ENCODE measurements at places on chromosomes 3 and 15. TPM values are rescaled to one million over a fixed set of nuclear protein-coding genes. Genes with fewer than 3 reads are reported as not detected.
A peak's percentile ranks its signal among the peaks of the same experiment; 100 is the strongest.

- DNase-seq: no peak
These were observed 348.2 kb downstream of the GRM7 start for GRCh38 chr3:7209098-7209497.

- DNase-seq: no peak
These were observed 21.6 kb upstream of the RGMA start for GRCh38 chr15:93110502-93111040.

DNA sequence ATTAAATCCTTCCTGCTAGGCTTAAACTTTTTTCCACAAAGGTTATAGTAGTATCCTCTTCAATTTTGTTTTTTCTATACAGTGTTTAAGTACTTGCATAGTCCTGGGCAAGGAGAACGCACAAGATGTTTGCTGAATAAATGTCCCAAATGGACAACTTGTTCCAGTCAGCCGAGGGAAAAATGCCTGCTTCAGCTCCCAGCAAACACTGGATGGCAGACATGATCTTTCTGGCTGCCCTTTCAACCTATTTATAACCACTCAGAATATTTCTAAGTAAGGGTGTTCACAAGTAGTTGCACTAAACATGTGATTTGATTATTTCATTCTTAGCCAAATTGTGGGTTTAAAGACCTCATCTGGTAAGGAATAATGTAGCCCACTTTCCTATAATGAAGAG is 29.8 kb downstream of the GNB4 start:
- DNase-seq: peak; percentile 36

DNA sequence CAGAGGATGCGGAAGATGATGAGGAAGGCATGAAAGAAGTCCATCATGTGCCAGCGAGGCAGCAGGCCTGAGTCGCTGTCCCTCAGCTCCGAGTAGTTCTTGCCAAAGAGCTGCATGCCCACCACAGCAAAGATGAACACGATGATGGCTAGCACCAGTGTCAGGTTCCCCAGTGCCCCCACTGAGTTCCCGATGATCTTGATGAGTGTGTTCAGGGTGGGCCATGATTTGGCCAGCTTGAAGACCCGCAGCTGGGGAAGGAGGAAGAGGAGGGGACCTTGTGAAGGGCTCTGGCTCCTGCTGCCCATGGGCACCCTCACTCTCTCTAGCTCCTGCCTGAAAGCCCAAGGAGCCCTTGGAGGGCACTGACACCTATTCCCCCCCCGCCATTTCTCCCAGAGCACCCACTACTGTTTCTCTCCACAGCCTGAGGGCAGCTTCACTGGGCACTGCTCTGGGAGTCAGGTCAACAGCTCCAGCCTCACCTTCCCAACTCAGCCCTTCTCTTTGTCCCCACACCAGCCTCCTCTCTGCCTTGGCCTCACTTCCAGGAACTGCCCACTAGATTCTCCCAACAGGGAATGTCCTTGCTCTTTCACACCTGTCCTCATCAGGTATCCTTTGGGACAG is 63.6 kb downstream of the SCN5A start:
- peak; percentile 8 for DNase-seq

Gene SERINC4
- total RNA-seq: 11.7 TPM

GRCh38 chr3:98406034-98406433 is 15.6 kb downstream of the OR5K3 start:
- no peak for DNase-seq

- DNase-seq: no peak
These were observed 76.3 kb downstream of the VGLL3 start for GRCh38 chr3:86914670-86915069.

Gene CLRN1
- total RNA-seq: 0.43 TPM

Gene DHX36
- 97.9 TPM for total RNA-seq

DNA sequence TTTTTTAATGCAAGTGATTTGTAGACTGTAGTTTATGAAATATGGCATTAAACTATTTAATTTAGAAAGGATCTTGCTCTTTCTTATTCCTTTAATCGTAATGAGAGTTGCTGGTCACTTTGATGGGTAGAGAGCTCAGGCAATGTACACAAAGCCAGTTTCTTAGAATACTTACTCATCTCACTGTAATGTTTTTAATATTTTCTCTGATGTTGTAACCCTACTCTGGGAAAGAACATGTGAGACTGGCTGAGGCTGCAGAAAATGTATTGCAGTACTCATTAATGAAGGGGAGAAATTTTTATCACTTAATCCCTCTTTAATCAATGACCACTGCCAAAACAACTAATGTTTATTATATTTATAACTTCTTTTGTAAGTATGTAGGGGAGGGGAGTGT is 479.4 kb upstream of the KCNMB2 start:
- no peak for DNase-seq

Gene MORC1
- 19.4 TPM for total RNA-seq
